ENCODE measurements at places on chromosomes 12 and 14.
A peak's percentile ranks its signal among the peaks of the same experiment; 100 is the strongest.

DNA sequence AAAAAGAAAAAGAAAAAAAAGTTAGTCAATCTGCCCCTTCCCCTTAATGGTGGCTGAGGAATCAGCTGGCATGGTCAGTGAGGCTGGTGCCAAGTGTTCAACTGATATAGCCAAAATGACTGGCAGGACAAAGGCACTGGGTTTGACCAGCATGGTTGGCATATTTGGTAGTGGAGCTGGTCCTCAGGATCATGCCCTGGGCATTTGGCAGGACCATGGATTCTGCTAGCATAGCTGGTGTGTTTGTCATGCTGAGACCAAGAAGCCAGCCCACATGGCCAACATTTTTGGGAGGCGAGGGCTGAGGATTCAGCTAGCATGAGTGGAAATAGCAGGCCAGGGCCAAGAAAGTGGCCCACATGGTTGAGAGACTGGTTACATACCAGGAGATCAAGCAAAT, 136.5 kb downstream of the FBXL14 start:
- DNase-seq: no peak

- no peak for DNase-seq
Observed at GRCh38 chr14:91875525-91876286, 8.4 kb upstream of the TC2N start.

- DNase-seq: no peak
Observed at GRCh38 chr14:74616996-74617700, 5.1 kb upstream of the LTBP2 start.

GRCh38 chr14:51360592-51360991, 120.5 kb downstream of the TMX1 start:
- no peak for DNase-seq

- DNase-seq: no peak
Observed at GRCh38 chr12:64450057-64450640, 1.8 kb upstream of the TBK1 start.

GRCh38 chr14:50403419-50403818, 6.7 kb upstream of the CDKL1 start:
- no peak for DNase-seq

GRCh38 chr14:34246206-34246605, 215.8 kb downstream of the SPTSSA start:
- DNase-seq: no peak

- no peak for DNase-seq
Observed at GRCh38 chr14:103068351-103069073, 11.2 kb upstream of the CDC42BPB start.

DNA sequence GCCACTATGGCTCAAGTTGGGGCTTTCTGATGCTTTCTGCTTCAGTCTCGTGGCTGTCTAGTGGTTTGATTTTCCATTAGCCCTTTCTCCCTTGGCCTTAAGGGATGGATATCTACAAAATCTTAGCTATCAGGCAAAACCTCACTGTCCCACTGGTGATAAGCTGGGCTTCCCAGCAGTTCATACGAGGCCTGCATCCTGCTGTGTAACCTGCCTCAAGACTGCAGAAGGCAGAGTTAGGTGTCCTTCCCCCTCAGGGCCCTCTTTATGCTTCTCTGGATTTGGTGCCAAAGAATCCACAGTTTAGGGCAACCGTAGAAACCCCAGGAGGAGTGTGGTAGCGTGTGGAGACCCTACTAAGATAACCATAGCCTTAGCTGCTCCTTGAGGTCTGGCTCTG, 38.9 kb downstream of the ETV6 start:
- no peak for DNase-seq

- no peak for DNase-seq
Observed at GRCh38 chr12:132622437-132623071, 4.0 kb downstream of the P2RX2 start.

GRCh38 chr12:106900554-106900953, 55.2 kb upstream of the TMEM263 start:
- no peak for DNase-seq

DNA sequence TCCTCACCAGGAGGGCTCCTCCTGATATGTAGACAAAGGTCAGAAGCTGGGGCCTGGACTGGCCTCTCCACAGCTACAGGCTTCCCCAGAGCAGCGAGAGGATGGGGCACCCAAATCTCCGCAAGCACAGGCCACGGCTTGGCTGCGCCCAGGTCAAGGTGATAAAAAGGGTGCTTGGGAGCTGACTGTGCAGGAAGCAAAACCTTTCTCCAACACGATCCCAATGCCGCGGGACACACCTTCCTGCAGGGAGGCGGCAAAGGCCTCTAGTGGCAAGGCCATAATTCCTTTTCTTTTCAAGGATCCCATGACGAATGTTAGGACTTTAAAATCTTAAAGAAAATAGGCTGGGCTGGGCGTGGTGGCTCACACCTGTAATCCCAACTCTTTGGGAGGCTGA, 13.6 kb downstream of the ITPK1 start:
- DNase-seq: no peak

- no peak for DNase-seq
Observed at GRCh38 chr14:81205639-81206038, 15.1 kb downstream of the GTF2A1 start.

DNA sequence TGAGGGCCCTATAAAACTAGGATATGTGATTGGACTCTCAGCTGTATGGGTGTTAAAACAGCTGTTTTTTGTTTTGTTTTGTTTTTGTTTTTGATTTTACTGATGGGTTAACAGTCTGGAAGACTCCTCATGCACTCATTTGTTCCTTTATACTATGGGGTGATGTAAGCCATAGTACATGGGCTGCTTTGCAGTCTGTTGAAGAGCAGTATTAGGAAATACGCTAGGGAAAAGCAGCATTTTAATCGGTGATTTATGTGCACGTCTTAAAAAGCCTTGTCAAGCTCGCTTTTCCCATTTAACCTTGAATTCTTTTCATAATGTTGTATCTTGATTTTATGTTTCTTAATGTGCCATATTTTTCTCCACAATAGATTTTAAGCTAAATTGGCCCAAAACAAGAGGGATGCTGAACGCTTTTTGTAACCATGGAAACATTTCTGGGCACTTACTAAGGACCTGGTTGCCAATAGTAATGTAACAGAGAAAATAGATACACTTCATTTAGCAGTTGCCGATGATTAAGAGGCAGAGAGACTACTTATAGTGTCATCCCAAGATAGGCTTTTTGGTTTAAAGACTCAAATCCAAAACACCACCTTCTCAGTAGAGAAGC, 244.0 kb downstream of the SNAPC1 start:
- no peak for DNase-seq

- no peak for DNase-seq
Observed at GRCh38 chr14:72594099-72594901, 299.6 kb downstream of the DPF3 start.

DNA sequence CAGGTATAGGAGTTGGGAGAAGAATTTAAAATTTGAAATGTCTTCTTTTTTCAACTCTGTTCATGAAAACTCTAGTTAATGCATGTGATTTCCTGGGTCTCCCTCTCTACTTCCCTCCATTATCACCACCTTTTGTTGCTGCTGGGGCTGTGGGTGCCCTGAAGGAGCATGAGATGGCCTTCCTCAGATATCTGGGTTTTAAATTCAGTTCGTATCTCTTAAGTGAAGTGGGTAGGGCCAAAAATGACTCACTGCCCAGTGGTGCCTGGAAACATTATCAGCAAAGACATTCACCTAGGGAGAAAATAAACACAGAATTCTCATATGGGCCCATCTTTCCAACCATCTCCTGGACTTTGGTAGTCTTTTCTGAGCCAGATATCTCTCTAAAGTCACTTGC, 234.9 kb upstream of the PLEKHG7 start:
- no peak for DNase-seq

GRCh38 chr12:21627924-21628323, 23.3 kb upstream of the GYS2 start:
- DNase-seq: no peak

- DNase-seq: no peak
Observed at GRCh38 chr12:15770021-15770420, 19.2 kb downstream of the EPS8 start.

DNA sequence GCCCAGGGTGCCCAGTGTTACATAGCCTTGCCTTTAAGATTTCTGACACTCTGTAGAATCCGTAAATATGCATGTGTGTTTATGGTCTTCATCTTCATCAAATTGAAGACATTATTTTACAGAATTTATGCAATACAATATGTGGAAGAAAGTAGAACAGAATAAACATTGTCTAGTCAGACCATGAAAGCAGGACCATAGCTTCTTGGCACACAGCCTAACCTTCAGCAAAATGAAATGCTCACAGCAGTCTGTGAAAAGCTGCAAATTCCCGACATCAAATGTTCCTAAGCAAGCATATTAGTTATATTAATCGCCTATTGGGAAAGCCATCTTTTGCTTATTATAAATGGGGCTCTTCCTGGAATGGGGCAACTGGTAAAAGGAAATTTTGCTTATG, 111.3 kb upstream of the GARIN2 start:
- DNase-seq: no peak

- no peak for DNase-seq
Observed at GRCh38 chr12:48764521-48764920, 24.4 kb downstream of the ADCY6 start.

GRCh38 chr12:79547735-79548609, 142.8 kb downstream of the PAWR start:
- peak; percentile 12 for DNase-seq

DNA sequence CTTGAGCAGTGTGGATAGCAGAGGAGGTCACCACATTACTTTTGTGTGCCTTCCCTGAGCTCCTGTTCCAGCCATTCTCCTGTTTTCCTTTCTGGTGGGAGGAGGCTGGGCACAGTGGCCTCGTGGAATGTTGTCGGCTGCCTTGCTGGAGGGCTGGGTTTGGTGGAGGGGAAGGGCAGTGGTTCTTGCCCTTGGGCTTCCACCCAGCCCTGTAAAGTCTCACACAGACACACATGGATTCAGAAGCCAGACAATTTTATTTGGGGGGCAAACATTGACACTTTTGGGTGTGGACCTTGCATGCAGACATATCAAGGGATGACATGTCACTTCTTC, 866 bp downstream of the NPFF start:
- no peak for DNase-seq

DNA sequence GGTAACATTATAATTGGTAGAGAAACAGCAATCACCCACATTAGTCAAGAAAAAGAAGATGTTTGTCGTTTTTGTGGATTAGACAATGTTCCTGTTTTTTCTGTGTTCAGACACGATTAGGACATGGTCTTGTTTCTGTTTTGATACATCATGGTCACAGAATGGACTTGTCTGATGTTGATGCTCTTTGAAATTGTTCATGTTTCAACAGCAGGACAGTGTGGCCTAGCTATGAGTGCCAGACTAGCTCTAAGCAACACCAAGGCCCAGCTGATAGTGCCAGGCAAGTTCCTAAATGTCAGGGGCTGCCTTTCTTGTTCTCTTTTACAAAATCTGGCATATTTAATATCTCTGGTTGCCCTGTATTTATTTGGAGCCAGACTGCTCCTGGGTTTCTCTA, 40.9 kb upstream of the TOMM20L start:
- peak; percentile 25 for DNase-seq

- DNase-seq: no peak
Observed at GRCh38 chr14:77344377-77344996, 23.7 kb downstream of the GSTZ1 start.

GRCh38 chr12:56629459-56630179, 507 bp downstream of the BAZ2A start:
- peak; percentile 29 for DNase-seq

GRCh38 chr12:32043928-32044549, 62.6 kb upstream of the BICD1 start:
- DNase-seq: no peak

DNA sequence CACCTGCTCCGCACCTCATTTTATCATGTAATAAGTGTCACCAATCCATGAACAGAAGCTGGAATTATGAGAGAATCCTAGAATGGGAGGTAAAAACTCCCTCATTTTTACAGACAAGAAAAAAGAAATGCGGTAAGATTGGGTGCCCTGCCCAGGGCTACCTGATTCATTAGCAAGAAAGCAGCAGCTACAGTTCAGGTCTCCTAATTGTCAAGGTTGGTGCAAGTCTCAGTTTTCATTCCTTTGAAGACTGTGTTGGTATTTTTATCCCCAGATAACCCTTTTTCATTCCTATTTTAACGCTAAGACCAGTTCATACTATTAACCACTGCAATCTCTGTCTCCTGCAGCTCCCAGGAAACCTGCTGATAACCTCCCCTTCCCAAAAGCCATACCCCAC, 6.9 kb downstream of the DUSP6 start:
- no peak for DNase-seq

GRCh38 chr12:7005311-7005710, 13.0 kb downstream of the LPCAT3 start:
- peak; percentile 22 for DNase-seq

DNA sequence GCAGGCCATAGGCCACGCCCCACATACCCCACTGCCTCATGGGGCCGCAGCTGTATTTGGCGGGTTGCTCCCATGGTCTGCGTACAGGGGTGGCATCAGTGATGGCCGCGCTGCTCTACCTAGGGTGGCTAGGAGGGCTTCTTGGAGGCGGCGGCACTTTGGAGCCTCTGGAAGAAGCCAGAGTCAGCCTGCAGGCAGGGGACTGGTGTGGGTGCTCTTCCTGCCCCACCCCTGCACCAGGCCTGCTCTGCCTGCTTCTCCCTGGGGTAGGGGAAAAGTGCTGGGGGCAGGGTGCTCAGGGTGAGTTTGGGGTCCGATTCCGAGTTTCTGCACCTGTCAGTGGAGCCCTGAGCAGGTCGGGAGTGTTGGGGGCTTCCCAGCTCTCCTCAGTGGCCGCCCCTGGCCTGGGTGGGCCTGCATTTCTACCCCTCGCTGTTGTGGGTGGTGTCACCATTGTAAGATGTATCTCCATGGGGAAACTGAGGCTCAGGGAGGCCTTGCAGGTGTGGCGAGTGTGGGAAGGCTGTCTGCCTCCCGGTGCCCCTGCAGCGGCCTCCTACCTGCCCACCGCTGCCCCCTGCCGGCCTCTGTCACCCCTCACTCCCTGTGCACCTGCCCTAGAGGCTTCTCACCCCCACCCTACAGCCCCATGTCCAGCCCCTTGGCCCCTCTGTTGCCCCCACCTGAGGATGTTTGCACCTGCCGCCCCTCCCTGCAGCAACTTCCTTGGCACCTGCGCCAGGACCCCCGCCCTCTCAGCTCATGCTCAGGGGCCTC, 5.5 kb downstream of the CEP170B start:
- DNase-seq: peak; percentile 18

DNA sequence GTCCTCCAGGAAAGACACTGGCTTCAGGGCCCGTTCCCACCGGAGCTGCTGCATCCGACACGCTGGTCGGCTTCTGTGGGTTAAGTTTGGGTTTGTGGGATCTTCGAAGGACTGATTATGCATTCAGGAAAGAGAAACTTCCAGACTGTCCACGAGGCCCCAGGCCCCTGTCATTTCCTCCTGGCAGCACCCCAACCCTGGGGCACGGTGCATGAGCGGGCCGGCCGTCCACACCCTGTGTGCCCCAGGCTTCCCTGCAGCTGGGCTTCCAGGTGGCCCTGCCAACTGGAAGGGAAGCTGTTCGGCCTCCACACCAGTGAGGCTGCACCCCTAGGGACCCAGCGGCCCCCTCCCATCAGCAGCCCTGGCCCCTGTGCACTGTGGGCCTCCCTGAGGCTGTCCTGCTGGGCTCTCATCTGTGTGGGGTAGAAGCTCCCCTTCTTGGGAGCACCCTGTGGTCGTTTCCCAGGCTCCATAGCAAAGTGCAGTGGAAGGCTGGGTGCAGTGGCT, 9.3 kb upstream of the FBRSL1 start:
- no peak for DNase-seq
